ENCODE measurements at places on chromosomes 1 and 21.

- DNase-seq = no peak
Measured at GRCh38 chr1:6349254-6349943, 44.2 kb downstream of the ACOT7 start.

DNA sequence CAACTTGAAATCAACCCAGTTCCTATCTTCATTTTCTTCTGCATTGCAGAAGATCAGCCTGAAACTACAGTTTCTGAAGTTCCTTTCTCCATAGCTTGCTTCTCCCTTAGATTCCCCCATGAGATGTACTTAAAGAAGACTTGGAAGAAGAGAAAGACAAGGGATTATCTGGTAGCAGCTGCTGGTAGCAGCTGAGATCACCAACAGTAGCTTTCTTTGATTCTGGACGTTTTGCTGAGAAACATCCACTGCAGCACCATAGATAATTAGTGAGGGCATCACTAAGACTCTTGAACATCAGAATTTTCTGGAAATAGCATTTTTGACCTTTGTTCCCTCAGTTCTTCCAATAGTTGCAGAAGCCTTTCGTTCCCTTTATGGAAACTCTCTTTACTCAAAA, 465 bp upstream of the CFHR3 start:
- DNase-seq = no peak

DNA sequence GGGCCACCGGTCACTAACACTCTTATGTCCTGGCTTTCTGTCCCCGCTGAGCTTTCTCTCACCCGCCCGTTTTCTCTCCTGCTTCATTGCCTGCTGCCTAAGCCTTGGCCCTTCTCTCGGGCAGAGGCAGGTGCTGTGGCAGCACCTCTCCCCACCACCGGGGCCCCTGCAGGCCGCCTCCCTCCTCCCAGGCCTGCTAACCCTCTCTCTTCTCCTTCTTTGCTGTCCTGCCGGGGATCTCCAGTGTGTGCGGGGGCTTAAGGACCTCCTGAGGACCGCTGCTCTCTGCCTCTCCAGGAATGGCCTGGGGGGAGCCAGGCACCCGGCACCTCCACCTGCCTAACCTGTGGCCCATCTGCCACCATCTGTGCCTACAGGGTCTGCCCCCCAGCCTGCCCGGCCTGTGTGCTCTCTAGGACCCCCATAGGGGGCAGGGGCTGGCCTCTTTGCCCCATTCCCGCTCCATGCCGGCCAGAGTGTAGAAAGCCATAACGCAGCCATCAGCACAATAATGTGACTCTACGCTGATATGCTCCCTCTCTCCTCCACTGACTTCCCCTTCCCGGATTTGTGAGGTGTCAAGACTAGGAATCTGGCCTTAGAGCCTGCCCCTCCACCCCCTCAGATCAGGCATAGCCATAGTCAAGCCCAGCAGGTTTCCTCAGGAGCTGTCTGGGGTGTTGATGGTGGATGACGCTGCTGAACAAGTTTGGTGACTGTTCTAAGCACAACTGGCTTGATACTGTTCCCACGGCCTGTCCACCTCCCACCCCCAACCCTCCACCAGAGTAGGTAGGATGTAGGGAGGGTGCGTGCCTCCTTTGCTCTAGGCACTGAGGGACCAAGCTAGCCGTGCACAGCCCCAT, 6.1 kb upstream of the SFN start:
- no peak for DNase-seq

DNA sequence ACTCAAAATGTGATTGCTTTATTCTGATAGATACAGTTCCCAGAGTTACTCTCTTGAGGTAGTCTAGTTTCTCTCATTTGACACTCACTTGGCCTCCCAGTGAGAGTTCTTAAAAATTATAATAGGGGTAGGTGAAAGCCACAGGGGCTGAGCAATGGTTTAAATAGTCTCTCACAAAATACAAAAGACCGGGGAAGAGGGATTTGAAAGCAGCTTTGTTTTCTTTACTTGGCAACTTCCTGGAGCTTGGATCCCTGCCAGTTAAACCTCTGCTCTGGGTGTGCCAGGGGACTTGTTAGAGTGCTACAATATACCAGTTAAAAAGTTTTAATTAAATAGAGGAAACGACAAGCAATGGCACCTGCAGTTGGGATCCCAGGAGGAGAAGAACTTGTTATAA, 31.7 kb downstream of the OR13G1 start:
- DNase-seq = no peak

DNA sequence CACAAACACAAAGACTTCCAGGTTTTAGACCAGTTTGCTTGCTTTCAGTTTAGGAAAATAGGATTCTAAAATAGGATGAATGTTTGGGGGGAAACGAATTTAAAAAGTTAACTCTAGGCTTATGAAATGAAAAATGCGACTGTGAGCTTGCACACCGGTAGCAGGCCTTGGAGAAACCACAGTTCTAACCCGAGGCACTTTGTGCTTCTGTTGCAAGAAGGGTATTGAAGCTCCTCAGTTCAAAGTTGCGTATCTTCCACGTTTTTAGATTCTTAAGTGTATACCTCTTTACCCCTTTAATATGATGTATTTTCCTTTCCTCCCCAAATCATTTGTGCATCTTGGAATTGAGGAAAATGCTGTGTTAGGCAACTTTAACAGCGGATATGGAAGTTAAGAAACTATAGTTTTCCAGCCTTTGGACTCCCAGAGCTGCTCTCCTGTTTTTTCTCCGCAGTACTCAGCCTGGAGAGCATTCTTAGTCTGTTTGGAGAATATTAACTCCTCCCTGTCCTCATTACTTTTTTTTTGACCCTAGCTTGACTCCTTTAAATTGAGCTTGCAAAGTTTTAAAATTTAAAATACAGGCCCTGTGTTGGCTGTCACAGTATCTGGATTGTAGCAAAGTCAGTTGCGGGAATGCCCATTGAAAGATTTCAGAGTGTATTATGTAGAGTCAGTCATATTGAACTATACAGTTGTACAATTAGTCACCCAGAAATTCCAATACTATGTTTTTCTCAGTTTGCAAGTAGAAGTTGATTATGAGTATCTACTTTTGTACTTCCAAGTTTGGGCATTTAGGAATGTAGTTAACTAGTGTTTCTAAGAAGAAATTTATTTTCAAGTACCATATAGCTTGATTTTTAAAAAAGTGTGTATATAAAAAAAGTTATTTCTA, 2.6 kb downstream of the MRPS6 start:
- DNase-seq = peak; percentile 46

DNA sequence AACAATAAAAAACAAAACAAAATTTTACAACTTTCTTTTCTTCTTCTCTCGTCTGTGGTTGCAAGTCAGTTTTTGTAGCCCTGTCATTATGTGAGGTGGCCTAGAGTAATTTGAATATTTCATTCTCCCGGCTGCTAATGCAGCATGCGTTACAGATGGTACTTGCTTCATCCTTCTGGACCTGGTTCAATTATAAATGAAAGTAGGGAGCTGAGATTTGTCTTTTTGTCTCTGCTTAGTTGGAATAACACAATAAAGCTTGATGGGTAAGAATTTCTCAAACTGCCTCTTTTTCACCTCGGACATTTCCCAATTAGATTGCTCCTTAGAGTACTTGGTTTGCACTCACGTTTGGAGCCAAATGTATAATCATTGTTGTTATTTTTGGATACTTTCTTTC, 201.6 kb downstream of the PBX1 start:
- no peak for DNase-seq

- no peak for DNase-seq
Measured at GRCh38 chr1:112674986-112675727, 698 bp downstream of the MOV10 start.

DNA sequence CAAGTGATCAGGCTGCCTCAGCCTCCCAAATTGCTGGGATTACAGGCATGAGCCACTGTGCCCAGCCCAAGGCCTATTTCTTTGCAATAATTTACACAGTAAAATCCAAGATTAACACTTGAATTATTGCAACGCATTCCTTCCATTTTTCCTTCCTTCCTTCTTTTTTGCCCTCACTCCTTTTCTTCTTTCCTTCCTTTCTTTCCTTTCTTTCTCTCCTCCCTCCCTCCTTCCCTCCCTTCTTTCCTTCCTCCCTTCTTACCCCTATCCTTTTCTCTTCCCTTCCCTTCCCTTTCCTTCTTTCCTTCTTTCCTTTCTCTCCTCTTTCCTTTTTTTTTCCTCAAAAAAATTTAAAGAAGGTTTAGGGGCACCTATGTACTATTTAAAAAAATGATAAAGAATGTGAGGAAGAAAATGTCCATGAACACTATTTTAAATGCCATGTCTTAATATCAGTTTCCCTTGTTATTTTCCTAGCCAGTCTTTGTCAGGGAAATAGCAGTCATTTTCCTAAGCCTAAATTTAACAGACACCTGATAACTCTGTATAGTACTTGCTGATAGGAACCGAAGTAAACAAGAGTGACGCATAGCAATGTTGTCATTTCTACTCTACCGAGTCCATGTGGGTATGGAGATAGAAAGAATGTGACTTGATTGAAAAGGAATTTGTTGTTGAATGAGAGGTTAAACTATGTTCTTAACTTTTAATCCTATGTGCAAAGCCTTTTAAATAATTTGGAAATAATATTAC, 79.8 kb upstream of the HMCN1 start:
- peak; percentile 64 for DNase-seq

DNA sequence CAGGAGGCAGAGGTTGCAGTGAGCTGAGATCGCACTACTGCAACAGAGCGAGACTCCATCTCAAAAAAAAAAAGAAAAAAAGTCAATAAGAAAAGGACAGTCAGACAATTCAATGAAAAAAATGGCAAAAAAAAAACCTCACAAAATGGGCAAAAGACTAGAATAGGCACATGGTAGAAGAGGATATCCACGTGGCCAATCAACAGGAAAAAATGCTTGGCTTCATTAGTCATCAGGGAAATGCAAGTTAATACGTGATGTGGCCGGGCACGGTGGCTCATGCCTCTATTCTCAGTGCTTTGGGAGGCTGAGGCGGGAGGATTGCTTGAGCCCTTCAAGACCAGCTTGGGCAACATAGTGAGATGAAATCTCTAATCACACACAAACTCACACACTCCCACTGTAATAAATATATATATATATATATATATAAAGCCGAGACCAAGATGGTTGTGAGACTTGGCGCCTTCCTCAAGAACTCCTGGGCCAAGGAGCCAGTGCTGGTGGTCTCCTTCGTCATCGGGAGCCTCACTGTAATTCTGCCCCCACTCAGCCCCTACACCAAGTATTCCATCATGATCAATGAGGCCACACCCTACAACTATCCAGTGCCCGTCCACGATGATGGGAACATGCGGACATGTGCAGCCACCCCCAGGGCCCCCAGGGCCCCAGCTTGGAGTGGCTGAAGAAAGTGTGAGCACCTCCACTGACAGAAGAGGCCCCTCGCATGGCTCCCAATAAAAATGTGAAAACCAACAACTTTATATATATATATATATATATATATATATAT, 22.9 kb upstream of the LEFTY2 start:
- DNase-seq = no peak

DNA sequence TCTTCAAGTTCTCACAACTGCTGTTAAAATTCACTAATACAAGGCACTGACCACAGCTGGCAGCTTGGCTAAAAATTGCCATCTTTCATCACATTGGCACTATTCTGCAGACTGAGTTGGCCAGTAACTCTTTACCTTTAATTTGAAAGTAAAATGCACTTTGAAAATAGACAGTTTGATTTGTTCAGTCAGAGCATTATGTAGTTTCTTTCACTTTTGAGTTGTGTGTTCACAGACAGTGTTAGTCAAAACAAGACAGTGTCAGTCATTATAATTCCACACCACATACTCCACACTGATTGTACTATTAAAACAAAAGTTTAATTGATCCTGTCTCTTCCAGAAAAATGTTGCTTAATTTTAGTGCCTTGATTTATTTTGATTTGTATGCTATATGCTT, 160.7 kb downstream of the SDCCAG8 start:
- no peak for DNase-seq

- DNase-seq = no peak
Measured at GRCh38 chr21:31340942-31341487, 3.0 kb downstream of the TIAM1 start.
